Stimulated activated CD4-positive, alpha-beta T cell treated with anti-CD3 and anti-CD28 coated beads, Interleukin-1b, Interleukin-23, amount 100 ng/mL, for 48 hours (primary cell): ENCODE measurements at places on chromosomes 3 and 15.

DNA sequence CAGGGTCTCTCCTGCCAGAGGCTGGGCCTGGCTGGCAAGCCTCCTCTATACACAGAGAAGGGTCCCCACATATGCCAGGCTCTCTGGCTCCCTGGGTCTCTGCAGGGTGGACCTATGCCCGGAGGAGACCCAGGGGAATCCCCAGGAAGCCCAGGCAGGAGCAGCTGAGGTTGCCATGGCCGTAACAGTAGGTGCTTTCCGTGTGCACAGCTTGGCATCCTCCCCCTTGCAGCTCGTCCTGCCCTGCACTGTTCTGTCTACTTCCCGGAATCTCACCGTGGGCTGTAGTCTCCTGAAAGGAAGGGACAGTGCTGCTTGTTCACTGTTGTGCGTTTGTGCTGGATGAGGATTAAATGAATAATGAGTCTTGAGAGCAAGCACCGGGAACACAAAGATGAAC lies 47.8 kb downstream of the DAPK2 start:
- no peak for DNase-seq

DNA sequence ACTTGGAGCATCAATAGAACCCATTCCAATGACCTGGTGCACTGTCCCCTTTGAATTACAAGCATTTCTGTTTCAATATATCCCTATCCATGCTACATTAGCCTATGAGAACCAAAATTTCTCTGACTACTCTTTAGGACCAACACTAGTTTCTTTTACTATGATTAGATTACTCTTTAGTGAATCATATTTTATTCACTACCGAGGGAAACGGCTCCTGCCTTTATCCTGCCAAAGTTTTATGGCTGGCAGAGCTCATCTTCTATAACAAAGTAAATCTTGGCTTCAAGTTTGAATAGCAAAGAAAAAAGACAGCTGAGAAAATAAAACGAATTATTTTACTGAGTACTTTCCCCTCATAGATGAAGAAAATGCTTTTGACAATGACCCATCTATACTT lies 120.9 kb downstream of the SLC9A9 start:
- DNase-seq = no peak

DNA sequence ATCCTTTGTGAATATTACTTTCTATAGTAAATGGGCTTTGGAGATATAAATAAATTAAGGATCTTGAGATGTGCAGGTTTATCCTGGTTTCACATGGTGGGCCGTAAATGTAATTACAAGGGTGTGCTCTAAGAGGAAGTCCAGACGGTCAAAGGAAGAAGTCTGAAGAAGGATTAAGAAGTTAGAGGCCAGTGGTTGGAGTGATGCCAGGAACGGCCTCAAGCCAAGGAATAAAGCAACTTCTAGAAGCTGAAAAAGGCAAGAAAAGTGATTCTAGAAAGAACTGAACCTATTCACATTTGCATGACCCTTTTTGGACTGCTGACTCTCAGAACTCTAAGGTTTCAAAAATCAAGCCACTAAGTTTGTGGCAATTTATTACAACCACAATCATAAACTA lies 981.3 kb upstream of the ALCAM start:
- DNase-seq = no peak

DNA sequence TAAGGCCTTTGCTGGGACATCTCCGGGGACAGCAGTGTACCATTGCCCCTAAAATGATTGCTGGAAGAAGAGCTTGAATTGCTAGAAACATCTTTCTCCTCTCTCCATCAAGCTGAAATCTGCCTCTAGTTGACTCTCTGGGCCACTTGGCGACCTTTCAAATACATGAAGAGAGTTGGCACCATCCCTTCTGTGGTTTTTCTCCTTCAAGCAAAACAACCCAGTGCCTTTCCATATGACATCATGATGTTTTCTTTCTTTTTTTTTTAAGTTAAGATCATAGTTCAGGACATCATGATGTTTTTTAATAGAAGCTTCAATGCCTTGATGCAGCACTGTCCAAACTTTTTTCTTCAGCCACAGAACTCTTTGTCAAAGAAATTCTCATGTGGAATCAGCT lies 144.0 kb upstream of the PTPRG start:
- DNase-seq = no peak

GRCh38 chr15:59312205-59312604 lies 60.5 kb downstream of the MYO1E start:
- no peak for DNase-seq

- no peak for DNase-seq
These were observed 154.6 kb downstream of the ADAM10 start for GRCh38 chr15:58594898-58595297.

GRCh38 chr3:72485641-72486040 lies 362.6 kb downstream of the SHQ1 start:
- no peak for DNase-seq
